ENCODE measurements at places on chromosomes 4 and X.

GRCh38 chr4:124017185-124017785 is 620.7 kb downstream of the SPRY1 start:
- no peak for DNase-seq

- no peak for DNase-seq
Observed at GRCh38 chrX:16516232-16516876, 133.6 kb upstream of the S100G start.

DNA sequence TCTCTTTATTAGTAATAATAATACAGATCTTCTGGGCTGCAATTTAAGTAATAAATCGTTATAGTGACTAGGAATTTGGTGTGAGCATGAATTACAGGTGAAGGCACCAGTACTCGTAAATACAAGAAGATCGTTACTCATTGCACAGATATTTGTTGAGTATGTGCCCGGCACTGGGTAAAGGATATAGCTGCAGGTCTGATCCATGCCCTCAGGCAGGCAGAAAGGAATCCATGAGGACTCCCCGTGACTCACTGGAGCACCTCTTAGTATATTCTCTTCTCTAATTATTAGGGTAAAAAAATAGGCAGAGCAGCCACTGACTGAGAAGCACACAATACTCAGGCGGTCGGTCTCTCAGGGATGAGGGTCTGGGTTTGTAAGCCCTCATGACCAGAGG is 868.3 kb downstream of the RAB28 start:
- no peak for DNase-seq

GRCh38 chr4:173171098-173171497 is 2.5 kb downstream of the GALNT7 start:
- no peak for DNase-seq

DNA sequence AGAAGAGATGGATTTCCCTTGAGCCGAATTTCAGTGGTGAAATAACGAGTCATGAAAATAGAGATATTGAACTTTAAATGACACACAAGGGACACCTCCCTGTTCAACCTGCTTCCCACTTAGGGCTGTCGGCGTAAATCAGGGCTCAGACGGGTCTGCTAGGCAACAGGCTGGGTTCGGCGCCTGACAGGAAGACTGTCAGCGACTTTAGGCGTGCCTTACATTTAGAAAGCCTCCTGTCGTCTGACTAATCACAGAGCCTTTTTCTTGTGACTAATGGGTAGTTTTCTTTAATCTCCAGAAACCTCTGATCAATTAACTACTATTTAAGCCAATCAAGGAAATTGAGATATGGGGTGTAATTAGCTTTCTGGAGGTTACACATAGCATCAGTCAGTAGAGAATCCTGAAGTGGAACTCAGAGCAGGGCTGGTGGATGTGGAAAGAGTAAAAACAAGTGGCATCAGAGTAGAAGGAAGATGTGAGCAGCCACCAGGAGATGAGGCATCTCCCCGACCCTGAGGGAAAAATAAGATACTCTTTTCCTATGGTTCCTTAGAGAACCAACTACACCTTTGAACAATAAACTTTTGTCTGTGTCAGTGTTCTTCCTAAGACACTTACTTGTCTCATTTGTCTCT is 86.2 kb upstream of the HS3ST1 start:
- DNase-seq: no peak

GRCh38 chr4:90099812-90100211 is 27.4 kb upstream of the CCSER1 start:
- DNase-seq: no peak

DNA sequence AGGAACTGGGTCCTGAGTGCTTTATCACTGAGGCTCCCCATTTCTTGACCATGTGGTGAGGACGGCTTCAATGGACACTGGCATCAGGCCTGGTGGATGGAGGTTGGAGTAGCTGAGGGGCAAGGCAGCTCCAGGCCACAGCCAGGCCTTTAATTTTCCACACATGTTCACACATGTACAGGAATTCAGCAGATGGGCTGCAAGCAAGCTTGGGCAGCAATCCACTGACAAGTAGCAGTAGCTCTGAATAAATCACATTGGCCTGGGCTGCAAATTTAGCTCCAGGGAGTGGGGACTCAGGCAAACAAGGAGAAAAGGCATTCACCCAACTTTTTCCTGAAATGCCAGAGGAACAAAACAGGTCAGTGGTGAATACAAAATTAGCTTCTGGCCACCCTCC is 107.8 kb upstream of the SCML1 start:
- DNase-seq: no peak

DNA sequence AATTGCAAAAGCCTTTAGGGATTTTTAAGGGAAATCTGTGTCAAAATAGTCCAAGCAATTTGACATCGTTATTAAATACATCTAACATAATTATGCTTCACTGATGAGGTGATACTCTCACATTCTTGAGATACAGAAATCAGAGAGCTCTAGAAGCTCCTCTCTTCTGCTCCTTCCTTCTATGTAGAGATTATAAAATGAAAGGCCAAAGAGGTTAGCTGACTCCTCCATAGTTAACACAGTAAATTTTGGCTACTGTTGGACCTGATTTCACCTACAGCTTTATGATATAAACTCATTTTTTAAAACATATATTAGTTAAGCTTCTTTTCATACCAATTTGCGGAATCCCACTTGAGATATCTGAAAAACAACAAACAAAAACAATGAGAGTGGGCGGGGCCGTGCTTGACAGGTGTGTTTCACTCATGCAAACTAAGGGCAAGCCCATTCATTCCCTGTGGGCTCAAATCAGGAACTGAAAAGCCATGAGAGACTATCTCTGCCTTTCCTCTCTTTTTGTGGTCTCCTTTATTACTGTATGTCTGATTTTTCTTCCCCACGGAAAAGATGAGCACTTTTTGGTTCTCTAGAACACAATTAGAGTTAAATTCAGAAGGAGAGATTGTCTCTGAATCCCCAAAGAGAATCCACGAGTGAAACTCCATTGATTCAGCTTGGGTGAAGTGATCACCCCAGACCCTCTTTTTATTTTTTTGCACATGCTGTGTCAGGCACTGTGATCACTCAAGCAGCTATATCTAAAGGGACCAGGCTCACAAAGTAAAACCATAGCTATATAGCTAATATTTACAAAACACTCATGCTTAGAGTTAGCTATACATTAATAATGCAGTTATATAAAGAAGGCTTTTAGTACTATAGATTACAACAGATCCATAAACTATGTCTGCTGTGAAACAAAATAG is 566.3 kb downstream of the IL15 start:
- DNase-seq: no peak

DNA sequence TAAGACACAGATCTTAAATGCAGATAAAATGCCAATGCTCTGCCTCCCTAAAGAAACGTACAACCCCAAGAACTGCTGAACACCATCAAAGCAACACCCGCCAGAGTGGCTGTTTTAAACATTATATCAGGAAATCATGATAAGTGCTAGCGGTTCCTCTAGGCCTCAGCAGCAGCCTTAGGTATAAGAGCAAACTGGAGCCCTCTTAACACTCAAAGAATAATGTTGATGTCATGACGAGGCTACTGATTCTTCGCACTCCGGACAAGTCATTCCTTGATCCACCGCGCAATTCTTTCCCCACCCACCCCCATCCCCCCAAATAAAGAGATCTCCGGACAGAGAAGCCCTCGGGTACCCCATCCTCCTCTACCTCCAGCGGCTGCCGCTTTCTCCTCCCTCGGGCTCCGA is 507 bp downstream of the LIN54 start:
- no peak for DNase-seq

GRCh38 chr4:10747186-10747585 is 62.6 kb upstream of the CLNK start:
- no peak for DNase-seq
